Renal pelvis (tissue), 12 donors: ENCODE measurements at places on chromosomes 3 and 15. TPM values are rescaled to one million over a fixed set of nuclear protein-coding genes. Genes with fewer than 3 reads are reported as not detected.
A peak's percentile ranks its signal among the peaks of the same experiment; 100 is the strongest.

Gene ITGA11
- 2.3 TPM for polyA plus RNA-seq

Gene TIGIT
- polyA plus RNA-seq = 0.10 TPM

Gene RSL24D1
- 121 TPM for polyA plus RNA-seq

Gene SLC22A13
- 4.8 TPM for polyA plus RNA-seq

Gene PLSCR5
- polyA plus RNA-seq = not detected

Gene CPA3
- 0.46 TPM for polyA plus RNA-seq

Gene UNC13C
- polyA plus RNA-seq = 10.1 TPM

Gene FAN1
- 41.6 TPM for polyA plus RNA-seq

Gene CCDC9B
- polyA plus RNA-seq = 9.3 TPM

Gene FAM174B
- polyA plus RNA-seq = 35.0 TPM

Gene HHATL
- 0.48 TPM for polyA plus RNA-seq

Gene BUB1B
- polyA plus RNA-seq = 29.3 TPM

Gene PLA2G4E
- 0.04 TPM for polyA plus RNA-seq

Gene HIGD1A
- polyA plus RNA-seq = 145 TPM

DNA sequence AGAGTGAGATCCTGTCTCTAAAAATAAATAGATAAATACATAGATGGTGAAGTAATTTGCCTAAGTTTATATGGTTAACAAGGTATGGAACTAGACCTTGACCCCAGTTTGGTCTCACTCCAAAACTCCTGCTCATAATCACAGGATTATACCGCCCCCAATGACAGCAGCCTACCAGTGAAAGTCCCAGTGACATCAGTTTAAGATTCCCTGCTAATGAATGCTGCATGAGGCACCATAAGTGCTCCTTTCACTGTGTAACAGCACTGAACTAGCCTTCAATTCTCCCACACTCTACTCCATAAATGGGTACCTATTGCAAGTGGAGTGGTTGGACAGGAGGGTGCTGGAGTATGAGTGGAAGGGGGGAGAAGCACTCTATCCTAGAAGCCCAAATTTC, 23.7 kb upstream of the THSD4 start:
- DNase-seq = no peak

DNA sequence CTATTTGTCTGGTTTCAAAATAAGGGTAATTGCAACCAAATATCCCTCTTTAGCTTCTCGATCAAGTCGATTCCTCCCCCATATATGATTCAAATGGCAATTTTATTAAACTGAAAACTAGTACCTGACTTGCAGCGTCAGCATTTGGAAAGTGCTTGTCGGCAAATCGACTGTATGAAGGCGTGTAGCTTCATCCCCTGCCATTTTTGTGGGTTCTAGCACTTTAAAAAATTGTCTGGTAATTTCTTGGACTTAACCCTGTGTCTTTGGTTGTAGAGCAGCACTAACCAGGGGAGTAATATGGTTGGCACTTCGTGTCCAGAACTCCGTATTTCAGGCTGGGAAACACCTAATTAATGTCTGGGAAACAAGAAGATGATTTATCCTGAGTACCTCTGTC, 573 bp downstream of the MME start:
- no peak for DNase-seq

- DNase-seq = no peak
Observed at GRCh38 chr3:24145981-24146822, 201.1 kb downstream of the NR1D2 start.

GRCh38 chr15:60853109-60853508, 374.2 kb upstream of the ICE2 start:
- DNase-seq = no peak

GRCh38 chr3:12948891-12949711, 107.7 kb upstream of the RPL32 start:
- DNase-seq = no peak

GRCh38 chr3:98977520-98977919, 76.0 kb upstream of the DCBLD2 start:
- no peak for DNase-seq

DNA sequence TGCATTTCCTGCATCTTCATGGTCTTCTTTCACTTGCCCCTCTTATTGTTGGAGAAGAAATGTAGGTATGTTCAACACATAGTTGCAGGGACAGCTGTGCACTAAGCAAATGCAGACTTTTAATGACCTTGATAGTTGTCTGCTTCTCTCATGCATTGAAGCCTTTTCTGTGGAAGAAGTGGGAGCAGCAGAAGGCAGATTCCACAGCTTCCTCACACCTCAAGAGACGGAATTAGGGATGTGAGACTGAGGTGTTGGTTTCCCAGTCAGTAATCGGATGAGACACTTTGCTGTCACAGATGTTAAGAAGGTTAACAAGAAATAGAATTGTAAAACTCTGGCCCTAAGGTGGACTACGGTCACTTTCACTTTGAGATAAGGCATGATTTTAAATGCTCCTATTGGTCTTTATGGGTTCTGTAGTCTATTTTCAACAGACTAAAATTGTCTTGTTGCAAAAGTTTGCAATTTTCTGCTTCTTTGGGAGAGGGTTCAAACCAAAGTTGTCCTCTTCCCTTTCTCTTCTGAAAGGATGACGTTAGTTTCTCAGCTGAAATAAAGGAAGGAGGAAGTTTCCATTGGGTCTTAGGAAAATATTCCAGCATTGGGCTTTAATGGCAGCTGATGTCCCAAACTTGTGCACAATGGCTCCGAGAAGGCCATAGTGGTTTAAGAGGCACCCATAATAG, 117.4 kb downstream of the LPP start:
- DNase-seq = no peak

- DNase-seq = no peak
Observed at GRCh38 chr3:175233957-175234940, 375.1 kb downstream of the NAALADL2 start.

GRCh38 chr15:71411538-71412482, 296.5 kb downstream of the THSD4 start:
- DNase-seq = peak; percentile 91

DNA sequence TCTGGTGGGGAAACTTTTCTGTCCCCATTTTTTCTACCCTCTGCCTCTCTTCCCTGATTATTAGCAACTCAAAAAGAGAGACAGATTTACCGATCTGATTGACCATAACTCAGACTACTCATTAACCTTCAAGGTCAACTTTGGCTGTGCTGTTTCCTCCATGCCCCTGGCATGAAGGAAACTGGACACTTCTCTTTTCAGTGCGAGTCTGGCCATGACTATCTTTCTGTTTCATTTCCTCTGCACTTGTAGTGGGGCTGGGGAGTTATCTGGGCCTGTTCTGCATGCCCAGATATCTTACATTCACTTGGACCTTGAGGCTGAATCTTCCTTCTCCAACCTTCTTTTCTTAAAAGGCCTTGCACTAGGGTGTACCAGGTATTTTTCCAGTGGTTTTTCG, 76.9 kb upstream of the SLCO2A1 start:
- no peak for DNase-seq

DNA sequence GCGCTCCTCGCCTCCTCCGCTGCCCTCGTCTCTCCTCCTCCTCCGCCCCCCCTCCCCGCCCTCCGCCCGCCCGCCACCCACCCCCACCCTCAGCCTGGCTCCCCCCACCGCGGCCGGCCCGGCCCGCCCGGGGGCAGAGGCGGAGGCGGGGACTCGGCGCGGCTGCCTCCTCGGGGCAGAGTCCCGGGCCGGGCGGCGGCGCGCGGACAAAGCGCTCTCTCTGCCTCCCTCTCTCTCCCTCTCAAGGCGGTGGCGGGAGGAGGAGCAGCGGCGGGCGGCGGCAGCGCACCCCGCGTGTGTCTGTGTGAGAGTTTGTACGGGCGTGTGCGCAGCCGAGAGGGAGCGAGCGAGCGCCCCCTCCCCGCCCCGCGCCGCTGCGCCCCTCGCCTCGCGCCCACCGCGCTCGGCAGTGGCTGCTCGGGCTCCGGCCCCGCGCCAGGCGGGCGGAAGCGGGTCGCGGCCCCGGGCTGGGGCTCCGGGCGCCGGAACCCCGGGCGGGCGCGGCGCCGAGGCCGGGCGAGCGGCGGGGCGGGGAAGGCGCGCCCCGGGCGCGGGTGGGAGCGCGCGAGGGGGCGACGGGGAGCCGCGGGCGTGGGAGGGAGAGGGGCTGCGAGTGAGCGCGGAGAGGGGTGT, at the start of gene IGF2BP2:
Gene IGF2BP2 (minus strand): TSS at position 37 of the 633 bp plus-strand sequence. CDS start 82 bp downstream, outside the sequence.
- DNase-seq = peak; percentile 88

GRCh38 chr3:123013876-123014275, 13.7 kb downstream of the SEMA5B start:
- no peak for DNase-seq

DNA sequence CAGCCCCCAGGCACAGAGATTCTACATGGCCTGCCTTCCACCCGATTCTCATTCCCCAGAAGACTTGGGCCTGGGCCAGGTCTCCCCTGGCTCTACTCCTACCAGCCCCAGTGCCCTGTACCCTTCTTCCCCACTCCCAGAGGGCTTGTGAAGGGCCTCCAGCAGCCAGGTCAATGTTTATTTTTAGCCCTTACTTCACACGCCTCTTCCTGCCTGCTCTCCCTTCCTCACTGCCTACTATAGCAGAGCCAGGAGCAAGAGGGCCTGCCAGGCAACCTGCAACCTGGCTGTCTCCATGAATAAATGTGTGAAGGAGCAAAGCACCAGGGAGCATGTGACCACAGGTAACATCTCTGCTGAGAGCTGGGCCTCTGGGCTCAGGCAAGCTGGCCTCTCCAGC, 26.4 kb upstream of the APEH start:
- no peak for DNase-seq

- peak; percentile 67 for DNase-seq
Observed at GRCh38 chr3:56468184-56469106, at the start of gene ERC2. ERC2 (minus strand) TSS chr3:56468467.

DNA sequence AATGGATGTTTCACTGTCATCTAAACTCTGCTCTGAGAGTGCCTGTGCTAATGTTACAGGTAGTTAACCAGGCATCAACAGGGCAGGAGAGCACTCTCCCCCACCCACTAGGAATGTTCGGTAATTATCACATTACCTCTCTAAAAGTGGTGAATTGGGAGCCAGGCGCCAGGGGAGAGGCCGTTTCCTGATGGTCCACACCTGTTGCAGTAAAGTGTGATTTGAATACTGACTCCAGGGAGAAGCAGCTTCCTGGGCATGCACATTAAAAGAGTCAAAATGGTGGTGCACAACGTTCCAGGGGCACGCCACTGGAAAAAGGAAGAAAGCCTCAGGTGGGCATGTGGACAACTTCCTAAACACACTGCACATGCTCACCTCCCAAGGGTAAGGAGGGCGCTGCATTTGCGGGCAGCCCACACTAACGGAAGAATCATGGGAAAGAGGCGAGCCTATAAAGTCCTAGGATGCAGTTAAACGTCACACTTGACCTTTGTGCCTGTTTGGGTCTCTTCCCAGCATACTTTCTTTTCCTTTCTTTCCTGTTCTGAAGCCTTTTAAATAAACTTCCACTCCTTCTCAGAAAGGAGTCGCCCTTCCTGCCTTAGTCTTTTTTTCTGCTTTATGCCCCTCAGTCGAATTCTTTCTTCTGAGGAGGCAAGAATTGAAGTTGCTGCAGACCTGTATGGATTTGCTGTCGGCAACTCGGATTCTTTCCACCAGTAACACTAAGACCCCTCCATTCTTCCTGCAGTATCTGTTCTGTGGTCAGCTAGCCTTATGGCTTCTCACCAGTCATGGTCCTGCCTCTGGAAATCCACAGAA, 28.9 kb upstream of the GPD1L start:
- DNase-seq = peak; percentile 41

GRCh38 chr15:89444241-89445225, 51.9 kb downstream of the RHCG start:
- no peak for DNase-seq

DNA sequence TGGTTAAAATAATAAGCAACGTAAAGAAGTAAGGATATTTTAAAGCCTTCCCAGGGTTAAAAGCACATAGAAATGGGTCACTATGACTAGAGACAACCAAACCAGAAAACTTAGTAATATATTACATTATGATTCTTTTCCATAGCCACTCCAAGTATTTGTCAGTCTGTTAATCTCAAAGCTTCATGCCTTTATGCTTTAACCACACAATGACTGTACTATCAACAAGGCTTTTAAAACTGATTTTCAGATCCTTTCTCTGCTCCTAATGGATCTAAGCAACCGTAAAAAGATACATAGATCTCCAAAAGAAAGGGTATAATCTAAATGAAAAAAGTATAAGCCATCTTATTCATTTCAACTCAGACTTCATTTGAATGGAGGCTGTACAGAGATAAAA, 14.4 kb downstream of the SECISBP2L start:
- no peak for DNase-seq

- DNase-seq = no peak
Observed at GRCh38 chr3:110193074-110193473, 855.7 kb upstream of the DPPA4 start.

DNA sequence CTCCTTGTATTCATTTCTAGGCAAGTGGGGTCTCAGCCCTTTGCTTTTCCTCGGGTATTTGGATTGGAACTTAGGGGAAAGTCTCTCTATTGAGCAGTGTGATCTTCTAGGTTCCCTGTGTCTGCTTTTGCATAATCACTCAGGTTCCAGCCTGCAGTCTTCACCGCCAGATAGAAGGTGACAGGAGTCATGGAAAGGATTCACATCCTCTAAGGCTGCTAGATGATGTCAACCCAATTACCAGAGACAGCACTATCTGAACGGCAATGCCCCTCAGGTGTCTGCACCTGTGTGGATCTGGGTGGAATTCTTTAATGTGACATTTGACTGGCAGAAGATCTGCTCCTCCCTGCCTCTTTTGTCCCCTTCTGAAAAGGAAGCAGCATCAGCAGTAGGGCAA, 177.7 kb downstream of the P3H2 start:
- no peak for DNase-seq

DNA sequence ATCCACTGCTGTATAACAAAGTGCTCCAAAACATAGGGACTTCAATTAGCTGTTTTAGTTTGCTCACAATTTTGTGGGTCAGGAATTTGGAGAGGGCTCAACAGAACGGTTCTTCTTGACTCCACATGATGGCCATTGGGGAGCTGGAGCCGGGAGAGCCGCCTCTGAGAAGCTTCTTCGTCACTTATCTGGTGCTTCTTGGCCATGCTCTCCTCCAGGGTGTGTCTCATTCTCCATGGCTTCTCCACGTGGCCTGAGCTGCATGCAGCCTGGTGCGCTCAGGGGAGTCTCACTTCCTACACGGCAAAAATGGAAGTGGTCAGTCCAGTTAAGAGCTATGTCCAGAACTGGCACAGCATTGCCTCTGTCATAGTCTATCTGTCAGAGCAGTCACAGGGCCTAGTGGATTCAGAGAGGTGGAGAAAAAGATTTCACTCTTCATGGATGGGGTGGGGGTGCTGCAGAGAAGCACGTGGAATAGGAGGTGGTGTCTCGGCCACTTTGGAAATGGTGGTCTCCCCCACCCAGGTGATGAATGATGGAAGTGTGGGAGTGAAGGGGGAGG, 26.3 kb upstream of the PRR23E start:
- no peak for DNase-seq

GRCh38 chr15:100461049-100461448, 67.7 kb downstream of the CERS3 start:
- no peak for DNase-seq
